Neural crest cell (in vitro differentiated cells): ENCODE measurements at places on chromosomes 3 and 15. TPM values are rescaled to one million over a fixed set of nuclear protein-coding genes. Genes with fewer than 3 reads are reported as not detected.

Gene MUC4
- not detected in 2 replicates for total RNA-seq

- peaks cover 8% of the 10 kb centered on the region for H3K4me1 ChIP-seq
- no peak overlapping the region for H3K27ac ChIP-seq
- H3K4me3 ChIP-seq: no peak overlapping the region
- H3K27me3 ChIP-seq: no peaks in the 10 kb centered on the region
- no peak for DNase-seq
- peaks cover 5% of the 10 kb centered on the region for H3K36me3 ChIP-seq
Observed at GRCh38 chr3:38130631-38131065, 6.3 kb downstream of the ACAA1 start.

DNA sequence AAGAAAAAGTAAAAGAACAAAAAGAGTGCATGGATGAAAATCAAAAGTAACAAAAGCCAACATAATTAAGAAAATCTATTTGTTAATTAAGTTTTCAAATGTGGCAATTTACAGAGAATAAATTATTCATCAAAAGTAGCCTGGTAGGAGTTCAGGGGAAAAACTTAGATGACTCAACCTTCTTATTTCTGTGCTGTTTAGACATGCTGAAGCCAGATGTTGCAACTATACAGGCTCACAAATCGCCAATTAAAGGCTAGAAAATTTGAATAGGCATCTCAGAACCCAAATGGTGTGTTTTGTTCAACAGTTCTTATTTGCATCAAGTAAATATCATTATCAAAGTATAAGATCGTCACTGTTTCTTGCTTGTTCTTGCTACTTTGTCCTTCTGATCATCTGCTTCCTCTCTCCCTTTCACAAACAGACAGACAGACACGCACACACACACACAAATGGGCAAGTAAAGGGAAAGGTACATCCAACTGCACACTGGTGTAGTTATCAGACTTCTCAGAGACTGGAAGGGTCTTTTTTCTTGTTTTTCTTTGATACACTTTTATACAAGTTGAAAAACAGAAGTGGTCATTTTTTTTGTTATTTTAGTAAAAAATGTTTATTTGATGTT, 572.2 kb downstream of the MECOM start:
- no peak for DNase-seq
- H3K27me3 ChIP-seq: no peaks in the 10 kb centered on the region
- no peaks in the 10 kb centered on the region for H3K36me3 ChIP-seq

DNA sequence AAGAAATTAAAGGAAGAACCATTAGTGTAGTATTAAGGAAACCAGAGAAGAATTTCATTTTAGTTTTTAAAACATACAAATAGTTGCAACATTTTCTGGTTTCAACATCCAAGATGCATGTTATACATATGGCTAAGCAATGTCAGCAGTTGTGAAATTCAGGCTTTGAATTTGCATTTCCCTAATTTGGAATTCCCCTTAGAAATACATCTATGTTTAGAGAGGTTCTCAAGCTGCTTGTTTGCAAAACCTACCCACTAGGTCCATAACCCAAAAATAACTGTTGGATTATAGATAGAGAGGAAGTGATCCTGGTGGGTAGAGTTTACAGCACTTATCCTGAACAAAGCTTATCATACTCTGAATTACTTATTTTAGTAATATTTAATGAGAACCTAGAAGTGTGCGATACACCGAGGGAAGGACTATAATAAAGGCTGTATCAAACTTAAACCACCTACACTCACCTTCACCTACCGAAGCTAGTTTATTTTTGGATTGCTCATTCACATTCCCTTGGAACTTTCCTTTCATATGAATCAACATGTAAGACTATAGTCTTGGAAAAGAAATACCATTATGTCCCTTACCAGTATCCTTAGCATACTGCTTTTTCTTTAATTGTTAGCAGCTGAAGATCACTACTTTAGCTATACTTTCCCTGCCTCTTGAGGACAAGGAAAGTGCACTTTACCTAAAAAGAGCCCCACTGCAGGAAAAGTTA, 60.6 kb downstream of the CHAC1 start:
- no peaks in the 10 kb centered on the region for H3K4me1 ChIP-seq
- H3K27me3 ChIP-seq: no peaks in the 10 kb centered on the region
- no peak for DNase-seq
- no peaks in the 10 kb centered on the region for H3K36me3 ChIP-seq

DNA sequence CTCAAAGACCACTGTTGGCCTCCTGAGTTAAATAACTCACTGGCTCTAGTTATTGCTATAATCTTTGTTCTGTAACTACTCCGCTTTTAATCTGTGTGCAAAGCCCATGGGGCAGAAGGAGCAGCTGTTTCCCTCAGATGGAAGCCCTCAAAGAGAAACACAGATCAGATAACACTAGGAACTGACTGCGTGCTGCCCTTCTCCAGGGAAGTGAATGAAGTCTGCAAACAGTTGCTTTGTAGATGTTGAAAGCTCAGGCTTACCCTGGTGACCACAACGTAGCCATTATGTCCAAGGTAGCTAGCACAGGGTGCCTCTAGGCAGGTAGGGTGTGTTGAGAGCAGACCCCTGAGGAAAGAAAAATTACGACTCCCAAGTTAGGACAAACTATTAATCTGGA, 152.3 kb upstream of the STAC start:
- H3K27me3 ChIP-seq: peaks cover 11% of the 10 kb centered on the region
- no peaks in the 10 kb centered on the region for H3K36me3 ChIP-seq
- H3K27ac ChIP-seq: no peak overlapping the region
- no peak for DNase-seq
- no peaks in the 10 kb centered on the region for H3K4me1 ChIP-seq

Gene MNS1
- total RNA-seq: 7.9 and 9.6 TPM in 2 replicates

GRCh38 chr15:99344639-99345038, 93.4 kb downstream of the LRRC28 start:
- peaks cover 12% of the 10 kb centered on the region for H3K4me1 ChIP-seq
- DNase-seq: no peak
- H3K36me3 ChIP-seq: peaks cover 10% of the 10 kb centered on the region
- H3K27me3 ChIP-seq: no peaks in the 10 kb centered on the region
- H3K27ac ChIP-seq: no peak overlapping the region

Gene VWA5B2
- 0.36 and 0.56 TPM in 2 replicates for total RNA-seq

Gene AMIGO3
- 0.89 and 0.96 TPM in 2 replicates for total RNA-seq

Gene PLA1A
- not detected in 2 replicates for total RNA-seq

GRCh38 chr15:68429691-68430470, 2.1 kb downstream of the ITGA11 start:
- no peaks in the 10 kb centered on the region for H3K36me3 ChIP-seq
- no peak for DNase-seq
- H3K4me1 ChIP-seq: peaks cover 7% of the 10 kb centered on the region
- H3K27me3 ChIP-seq: peaks cover 76% of the 10 kb centered on the region

DNA sequence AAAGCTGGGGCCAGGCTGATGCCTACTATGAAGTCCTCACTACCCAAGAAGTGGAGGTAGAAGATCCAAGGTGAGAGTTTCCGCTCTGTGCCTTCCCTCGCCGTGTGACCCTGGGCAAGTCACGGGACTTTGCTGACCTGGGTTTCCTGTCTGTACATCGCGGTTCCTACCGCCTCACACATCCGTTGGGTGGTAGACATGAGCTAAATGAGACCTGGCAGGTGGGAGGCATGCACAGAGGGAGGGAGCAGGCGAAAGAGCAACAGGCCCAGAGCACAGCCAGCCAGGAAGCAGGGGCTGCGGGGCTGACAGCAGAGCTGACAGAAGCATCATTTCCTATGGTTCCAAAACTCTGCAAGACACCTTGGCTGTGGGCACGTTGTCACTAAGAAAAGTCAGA, 157.3 kb upstream of the BHLHE40 start:
- H3K4me1 ChIP-seq: peaks cover 5% of the 10 kb centered on the region
- no peaks in the 10 kb centered on the region for H3K27me3 ChIP-seq
- no peak overlapping the region for H3K27ac ChIP-seq
- DNase-seq: no peak
- no peak overlapping the region for H3K4me3 ChIP-seq

GRCh38 chr15:39887832-39888231, 32.2 kb downstream of the GPR176 start:
- H3K27ac ChIP-seq: no peak overlapping the region
- H3K27me3 ChIP-seq: no peaks in the 10 kb centered on the region
- H3K36me3 ChIP-seq: no peaks in the 10 kb centered on the region
- DNase-seq: no peak
- H3K4me1 ChIP-seq: no peaks in the 10 kb centered on the region

Gene ASB14
- not detected in 2 replicates for total RNA-seq

Gene AADACL2
- total RNA-seq: not detected in 2 replicates

Gene TUSC7
- not detected in 2 replicates for total RNA-seq

Gene ITGB5
- 66.1 and 81.9 TPM in 2 replicates for total RNA-seq

GRCh38 chr15:85489773-85490493, 109.5 kb downstream of the AKAP13 start:
- H3K27ac ChIP-seq: no peak overlapping the region
- no peak for DNase-seq
- no peaks in the 10 kb centered on the region for H3K27me3 ChIP-seq
- no peak overlapping the region for H3K4me3 ChIP-seq
